ENCODE measurements at places on chromosomes 2 and 18.

DNA sequence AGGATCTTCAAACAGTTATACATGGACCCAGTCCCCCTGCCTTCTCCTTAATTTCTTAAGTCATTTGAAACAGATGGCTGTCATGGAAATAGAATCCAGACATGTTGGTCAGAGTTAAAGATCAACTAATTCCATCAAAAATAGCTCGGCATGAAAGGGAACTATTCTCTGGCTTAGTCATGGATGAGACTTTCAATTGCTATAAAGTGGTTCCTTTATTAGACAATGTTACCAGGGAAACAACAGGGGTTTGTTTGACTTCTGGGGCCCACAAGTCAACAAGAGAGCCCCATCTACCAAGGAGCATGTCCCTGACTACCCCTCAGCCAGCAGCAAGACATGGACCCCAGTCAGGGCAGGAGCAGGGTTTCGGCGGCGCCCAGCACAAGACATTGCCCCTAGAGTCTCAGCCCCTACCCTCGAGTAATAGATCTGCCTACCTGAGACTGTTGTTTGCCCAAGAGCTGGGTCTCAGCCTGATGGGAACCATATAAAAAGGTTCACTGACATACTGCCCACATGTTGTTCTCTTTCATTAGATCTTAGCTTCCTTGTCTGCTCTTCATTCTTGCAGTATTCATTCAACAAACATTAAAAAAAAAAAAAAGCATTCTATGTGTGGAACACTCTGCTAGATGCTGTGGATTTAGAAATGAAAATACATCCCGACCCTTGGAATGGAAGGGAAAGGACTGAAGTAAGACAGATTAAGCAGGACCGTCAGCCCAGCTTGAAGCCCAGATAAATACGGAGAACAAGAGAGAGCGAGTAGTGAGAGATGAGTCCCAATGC lies 4.6 kb downstream of the TTR start:
- no peak for DNase-seq

DNA sequence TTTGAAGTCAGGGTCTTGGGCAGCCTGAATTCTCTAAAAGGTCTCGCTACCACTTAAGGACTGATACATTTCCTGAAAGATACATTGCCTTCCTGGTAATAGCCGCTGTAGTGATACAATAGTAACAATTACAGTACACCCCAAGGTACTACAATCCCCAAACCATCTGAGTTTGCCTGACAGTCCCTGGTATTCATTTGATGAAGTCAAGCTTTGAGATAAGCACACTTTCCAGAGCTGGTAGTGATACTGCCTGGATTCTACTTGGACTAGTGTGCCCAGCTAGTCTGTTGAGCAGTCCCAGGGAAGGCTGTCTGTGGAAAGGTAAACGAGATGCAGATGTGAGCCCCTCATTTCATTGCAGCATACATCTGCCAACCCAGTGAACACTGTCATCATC lies 24.4 kb upstream of the ITGB6 start:
- DNase-seq: no peak

DNA sequence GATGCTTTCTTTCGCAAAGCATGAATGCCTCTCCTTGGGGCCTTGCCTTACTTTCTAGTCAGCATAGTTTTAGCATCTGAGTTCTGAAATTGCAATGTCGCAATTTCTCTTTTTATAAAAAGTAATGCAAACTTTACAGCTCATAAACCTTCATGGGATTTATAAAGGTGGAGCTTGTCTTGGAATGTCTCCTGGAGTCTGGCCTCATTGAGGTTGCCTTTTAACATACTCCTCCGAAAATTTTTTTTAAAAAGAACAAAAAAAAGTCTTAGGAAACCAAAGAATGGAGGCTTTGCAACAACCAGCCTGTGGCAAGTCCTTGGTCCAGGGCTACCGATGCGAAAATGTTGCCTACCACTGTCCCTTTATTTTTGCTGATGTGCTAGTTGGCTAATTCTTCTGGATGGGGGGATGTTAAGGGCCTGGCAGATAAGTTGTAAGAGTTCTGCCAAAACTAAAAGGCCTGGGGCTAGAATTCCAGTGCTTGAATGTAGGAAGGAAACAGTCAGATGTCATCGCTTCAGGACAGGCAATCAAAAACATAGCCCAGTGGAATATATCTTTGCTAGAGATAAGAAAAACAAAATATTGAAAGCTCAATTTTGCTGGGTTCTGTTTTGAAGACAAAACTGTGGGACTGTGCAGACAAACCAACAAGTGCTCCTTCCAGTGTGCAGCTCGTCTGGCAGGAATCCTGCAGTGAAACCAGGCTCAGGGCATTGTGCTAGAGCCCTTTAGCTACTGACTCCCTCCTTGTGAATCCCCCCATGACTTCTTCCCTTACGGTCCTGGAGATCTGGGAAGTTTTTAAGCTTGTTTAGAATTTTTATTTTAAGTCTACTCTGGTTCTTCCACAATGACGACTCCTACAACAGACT lies 213.0 kb downstream of the PIEZO2 start:
- DNase-seq: no peak

- no peak for DNase-seq
Measured at GRCh38 chr2:166411473-166412230, 35.9 kb upstream of the SCN9A start.

DNA sequence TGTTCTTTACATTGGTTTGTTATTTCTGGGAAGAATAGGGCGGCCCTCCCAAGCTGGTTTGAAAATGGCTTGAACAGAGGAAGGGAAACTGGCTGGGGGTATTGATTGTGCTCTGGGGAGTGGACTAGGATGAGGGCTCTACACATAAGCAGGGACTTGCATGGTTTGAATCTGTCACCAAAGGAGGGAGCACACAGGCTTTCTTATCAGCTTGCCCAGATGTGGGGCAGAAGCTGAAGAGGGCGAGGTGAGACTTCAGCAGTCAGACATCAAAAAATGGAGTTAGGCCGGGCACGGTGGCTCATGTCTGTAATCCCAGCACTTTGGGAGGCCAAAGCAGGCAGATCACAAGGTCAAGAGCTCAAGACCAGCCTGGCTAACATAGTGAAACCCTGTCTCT lies 7.2 kb upstream of the RAB12 start:
- no peak for DNase-seq

DNA sequence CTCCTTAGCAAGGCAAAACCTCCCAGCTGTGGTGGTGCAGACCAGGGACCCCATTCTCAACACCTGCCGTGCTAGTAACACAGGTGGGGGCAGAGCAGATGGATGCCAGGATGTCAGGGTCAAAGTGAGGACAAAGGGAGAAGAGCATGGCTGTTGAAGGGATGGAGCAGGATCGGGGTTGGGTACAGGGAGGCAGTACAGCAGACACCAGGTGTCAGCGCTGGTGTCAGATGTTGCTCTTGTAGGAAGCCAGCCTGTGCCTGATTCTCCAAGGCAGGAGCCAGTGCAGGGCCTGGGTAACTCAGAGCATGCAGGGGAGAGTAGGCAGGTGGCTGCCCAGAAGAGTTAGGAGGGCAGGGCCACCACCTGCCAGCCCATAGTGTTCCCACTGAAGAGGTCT lies 222.1 kb upstream of the SPRED2 start:
- no peak for DNase-seq

GRCh38 chr2:69510204-69510603 lies 73.0 kb upstream of the NFU1 start:
- DNase-seq: no peak

DNA sequence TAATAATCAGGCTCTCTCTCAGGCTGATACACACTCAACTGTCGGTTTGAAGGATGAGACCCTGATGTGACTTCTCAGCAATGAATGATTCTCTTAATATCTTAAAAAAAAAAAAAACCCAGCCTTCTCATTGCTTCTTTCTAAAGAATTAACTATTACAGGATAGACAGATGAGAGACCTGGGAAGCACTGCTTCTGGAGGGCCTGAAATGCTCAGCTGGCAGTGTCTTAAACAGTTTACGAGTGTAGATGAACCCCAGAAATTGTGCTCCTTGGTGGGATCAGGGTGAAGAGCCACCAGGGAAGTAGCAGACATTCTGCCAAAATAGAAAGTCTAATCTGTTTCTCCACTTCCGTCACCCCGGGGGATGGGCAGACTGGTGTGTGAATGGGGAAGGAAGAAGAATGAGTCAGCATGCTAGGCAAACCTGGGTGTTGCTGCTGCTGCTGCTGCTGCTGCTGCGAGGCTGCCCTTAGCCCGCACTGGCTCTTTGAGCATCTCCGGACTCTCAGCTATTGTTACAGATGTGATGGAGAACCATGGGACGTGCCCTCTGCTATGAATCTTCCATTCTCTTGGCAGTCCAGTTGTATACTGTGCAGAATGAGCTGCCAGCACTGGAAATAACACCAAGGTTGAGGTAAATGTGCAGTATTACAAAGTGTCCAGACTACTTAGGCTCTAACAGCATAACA lies 158.4 kb downstream of the SETBP1 start:
- peak; percentile 79 for DNase-seq

GRCh38 chr2:64913357-64913869 lies 75.8 kb upstream of the SLC1A4 start:
- no peak for DNase-seq

GRCh38 chr2:66850376-66850775 lies 415.5 kb downstream of the MEIS1 start:
- no peak for DNase-seq

DNA sequence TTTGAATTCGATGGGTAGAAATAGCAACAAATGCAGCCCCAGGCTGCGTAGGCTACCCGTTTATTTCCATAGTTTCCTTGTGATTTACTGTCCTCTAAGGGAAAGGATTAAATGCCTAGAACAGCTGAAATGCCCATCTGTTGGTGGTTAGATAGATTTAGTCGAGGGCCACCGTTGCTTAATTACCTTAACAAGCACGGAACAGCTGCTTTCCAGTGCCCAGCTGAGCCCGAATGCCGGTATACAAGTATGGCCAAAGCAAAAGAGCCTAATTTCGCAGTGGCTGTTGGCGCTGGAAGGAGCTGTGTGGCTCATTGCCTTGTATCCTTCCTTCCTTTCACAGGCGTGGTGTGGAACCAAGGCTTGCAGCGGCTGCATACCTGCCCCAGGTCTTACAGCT lies 109.1 kb downstream of the CABLES1 start:
- no peak for DNase-seq

- no peak for DNase-seq
Measured at GRCh38 chr2:8004250-8004681, 677.6 kb upstream of the ID2 start.

DNA sequence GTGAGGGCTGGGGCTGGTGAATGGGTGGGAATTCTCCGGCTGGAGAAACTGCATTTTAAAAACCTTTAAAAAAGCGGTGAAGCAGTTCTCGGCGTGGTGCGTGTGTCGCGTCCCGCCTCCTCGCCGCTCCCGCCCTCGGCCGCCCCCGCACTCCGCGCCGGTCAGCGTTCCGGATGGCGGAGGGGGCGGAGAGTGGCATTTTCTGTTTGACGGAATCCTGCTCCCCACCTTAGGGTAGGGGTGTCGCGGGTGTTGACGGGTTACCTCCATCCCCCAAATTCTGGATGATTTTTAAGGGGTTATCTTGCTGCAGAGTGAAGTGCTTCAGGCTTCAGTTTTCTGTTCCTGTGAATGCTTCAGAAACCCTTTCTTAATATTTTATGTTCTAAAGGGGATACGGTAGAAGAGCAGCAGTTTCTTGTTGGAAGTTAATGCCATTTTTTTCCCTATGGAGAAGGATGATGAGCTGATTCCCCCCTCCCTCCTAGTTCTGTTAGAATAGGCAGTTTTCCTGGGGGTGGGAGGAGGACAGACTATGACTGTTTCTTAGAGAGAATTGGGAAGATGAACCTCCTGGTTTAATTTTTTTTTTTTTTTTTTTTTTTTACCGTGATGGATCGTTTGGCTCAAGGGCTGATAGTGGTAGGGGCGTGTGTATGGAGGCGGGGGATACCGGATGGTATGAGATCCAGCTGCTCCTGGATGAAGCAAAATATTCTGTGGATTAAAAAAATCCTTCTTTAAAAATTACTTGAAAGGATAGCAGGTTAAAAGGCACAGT lies 756 bp downstream of the ABI2 start:
- DNase-seq: peak; percentile 53

GRCh38 chr18:25261768-25262167 lies 90.2 kb downstream of the ZNF521 start:
- no peak for DNase-seq

DNA sequence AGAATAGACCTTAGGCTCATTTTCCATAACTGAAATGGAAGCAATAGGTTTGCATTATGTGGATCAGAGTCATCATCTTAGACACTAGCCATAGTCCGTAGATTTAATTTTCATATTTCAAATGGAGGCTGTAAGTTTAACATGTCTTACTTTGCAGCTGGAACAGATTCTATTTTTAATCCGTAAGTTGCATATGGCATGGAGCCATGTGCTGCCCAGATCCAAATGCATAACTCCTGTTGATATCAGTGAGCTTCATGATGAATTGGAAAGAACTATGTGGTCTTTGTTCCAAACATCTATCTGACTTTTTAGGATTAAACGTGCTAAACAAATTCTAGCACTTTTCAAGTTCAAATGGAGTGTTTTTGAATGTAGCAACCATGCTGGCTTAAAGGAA lies 43.4 kb downstream of the MEIS1 start:
- no peak for DNase-seq

- DNase-seq: peak; percentile 72
Measured at GRCh38 chr2:88199912-88200682, 30.0 kb downstream of the THNSL2 start.

DNA sequence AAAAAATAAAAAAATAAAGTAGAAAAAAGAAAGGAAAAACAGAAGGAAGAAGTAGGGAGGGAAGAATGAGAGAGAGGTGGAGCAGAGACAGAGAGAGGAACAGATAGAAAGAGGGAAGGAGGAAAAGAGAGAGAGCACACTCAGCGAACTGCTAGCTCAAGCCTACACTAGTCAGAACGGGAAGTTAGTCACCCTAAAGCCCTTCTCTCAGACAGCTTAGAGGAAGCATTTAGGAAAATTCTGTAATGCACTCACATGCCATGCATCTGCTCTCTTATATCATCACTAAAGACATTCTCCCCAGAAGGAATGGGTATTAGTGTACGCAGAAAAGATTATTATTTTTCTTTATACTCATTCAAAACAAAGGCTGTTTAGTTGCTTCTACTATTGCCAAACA lies 68.1 kb upstream of the SULT1C3 start:
- DNase-seq: no peak

- no peak for DNase-seq
Measured at GRCh38 chr2:236239276-236240065, 24.7 kb downstream of the ASB18 start.

DNA sequence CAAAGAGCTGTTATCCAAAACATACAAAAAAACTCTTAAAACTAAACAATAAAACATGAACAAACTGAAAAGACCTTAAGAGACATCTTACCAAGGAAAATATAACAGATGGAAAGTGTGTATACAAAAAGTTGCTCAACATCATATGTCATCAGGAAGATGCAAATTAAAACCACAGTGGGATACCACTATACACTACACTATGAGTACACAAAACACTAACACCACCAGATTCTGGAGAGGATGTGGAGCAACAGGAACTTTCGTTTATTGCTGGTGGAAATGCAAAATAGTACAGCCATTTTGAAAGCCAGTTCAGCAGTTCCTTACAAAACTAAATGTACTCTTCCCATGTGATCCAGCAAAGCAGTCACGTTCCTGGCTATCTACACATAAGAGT lies 221.4 kb downstream of the CMPK2 start:
- no peak for DNase-seq

GRCh38 chr18:12828116-12829051 lies 55.7 kb downstream of the PTPN2 start:
- no peak for DNase-seq

- no peak for DNase-seq
Measured at GRCh38 chr2:168811696-168812095, 9.3 kb downstream of the NOSTRIN start.

- no peak for DNase-seq
Measured at GRCh38 chr2:16127276-16127940, 187.1 kb downstream of the MYCN start.

GRCh38 chr2:233130481-233131020 lies 70.4 kb downstream of the INPP5D start:
- DNase-seq: no peak
